NCI-H1092 (cell line): ENCODE measurements at places on chromosomes 4 and X.

DNA sequence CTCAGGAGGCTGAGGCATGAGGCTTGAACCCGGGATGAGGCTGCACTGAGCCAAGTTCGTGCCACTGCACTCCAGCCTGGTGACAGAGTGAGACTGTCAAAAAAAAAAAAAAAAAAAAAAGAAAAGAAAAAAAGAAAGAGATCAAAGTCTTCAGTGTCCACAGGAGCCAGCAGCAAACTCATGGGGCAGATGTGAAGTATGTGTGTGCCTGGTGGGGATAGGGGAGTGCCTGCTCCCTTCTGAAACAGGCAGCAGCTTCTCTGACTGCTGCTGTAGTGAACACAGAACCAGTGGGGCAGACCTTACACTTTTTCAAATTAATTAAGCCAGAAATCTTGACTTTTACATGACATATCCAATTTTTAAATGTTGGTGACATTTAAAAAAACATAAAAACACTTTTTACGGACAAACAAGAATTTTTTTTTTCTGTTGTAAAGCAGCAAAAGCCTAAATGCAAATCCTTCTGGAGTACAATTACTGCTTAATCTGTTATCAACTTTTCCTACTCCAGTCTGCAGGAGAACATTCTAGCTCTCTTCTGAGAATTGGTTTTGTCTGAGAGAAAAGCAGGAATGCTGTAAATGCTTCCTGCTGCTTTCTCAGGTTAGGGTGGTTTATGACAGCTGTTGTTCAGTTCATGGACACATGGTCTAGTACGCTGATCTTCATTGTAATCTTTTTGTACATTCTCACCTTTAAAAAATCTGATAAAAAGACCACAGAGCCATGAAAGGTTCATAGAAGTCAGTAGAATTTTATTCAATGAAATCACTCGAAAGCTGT lies 311.1 kb downstream of the CAMK2D start:
- no peak for DNase-seq

DNA sequence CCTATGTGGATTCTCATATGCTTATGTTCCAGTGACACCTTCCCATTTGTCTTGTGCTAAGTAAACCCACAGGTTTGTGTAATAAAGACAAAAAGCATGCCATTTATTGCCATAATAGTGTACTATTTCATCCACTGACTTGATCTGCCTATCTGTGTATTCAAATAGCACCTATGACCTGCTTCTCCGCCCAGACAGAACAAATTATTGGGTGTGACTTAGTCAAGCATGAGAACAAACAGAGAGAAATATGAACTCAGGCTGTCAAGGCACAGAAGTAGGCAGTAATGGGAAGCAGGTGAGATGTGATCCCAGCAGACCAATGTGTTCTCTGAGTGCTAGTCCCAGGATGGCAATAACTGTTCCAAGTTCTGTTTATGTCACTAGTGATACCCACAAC lies 25.4 kb downstream of the ELOVL6 start:
- peak; percentile 10 for DNase-seq

- DNase-seq, result no peak
These were observed 108.7 kb upstream of the PACRGL start for GRCh38 chr4:20591571-20591970.

GRCh38 chr4:74218201-74218600 lies 60.3 kb downstream of the MTHFD2L start:
- DNase-seq, result no peak

DNA sequence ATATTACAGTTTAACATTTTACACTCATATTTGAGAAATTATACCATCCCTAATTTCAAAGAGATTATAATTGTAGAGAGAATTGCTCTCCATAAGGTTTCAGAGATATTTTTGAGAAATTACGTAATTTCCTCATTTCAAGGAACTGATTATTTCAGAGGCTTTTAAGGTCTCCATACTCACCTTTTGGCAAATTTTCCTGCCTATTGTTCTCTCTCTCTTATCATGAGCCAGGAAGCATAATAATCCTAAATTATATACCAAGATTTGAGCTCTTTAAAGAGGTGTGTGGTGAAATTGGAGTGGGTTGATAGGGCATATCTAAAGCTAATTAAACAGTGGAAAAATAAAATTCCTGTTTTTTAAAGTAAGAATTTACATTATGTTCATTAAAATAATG lies 248.9 kb upstream of the FTHL17 start:
- no peak for DNase-seq

DNA sequence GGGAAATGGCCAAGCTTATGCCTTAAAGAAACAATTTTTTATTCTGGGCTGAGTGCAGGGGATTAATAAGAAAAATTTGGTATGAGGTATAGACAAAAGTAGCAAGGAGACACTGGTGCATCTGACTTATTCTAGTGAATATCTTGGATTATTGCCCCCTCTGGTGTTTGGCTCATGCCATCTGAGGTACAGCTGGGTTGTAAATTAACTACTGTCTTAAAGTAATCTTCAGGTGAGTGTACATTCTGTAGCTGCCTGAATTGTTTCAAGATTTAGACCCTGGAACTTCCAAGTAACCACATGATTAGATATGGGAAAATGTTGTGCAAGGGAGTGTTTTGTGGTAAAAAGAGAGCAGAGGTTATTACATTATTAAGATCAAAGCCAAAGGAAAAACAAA lies 988.7 kb downstream of the FAM133A start:
- DNase-seq, result no peak

- DNase-seq, result no peak
These were observed 2.1 kb downstream of the MAGEA10 start for GRCh38 chrX:152136312-152136711.

- DNase-seq, result peak; percentile 39
These were observed 82.9 kb upstream of the TAB3 start for GRCh38 chrX:30971774-30972603.

DNA sequence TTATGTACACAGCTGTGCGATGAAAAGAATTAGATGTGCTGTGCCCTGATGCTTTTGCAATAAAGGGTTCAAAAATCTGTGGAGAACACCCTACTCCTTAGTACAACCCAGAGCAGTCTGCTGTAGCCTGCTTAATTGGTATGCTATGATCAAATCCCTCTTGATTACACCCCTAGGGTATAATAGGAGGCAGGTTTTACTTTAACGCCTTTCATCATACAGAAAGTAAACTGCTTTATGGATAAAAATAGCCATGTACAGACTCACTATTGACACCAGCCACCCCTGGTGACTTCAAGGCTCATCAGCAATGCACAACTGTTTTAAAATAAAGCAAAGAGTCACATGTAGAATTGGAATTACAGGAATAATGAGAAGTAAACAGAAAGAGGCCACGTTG lies 315.3 kb downstream of the DMD start:
- no peak for DNase-seq

DNA sequence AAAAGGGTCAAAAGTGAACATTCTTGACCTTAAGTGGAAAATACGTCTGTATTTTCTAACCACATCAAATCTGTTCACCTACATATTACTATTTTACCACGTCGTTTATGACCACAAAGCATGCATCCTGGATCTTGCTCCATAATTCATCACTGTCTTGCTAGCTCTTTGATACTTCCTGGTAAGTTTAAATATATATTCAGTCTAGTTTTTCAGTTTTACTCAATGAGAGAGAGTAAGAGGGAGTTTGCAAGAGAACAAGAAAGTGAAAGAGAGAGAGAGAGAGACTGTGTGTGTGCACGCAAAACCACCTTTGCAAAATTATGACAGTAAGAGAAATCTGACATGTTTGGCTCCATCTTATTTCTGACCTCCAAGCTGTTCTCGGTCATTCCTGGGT lies 173.7 kb upstream of the GALNTL6 start:
- no peak for DNase-seq

GRCh38 chr4:52852041-52852440 lies 10.1 kb upstream of the RASL11B start:
- DNase-seq, result no peak

- peak; percentile 71 for DNase-seq
These were observed 10.7 kb upstream of the PDHA1 start for GRCh38 chrX:19332983-19333382.

GRCh38 chrX:29661290-29661689 lies 554.1 kb upstream of the MAGEB2 start:
- no peak for DNase-seq

DNA sequence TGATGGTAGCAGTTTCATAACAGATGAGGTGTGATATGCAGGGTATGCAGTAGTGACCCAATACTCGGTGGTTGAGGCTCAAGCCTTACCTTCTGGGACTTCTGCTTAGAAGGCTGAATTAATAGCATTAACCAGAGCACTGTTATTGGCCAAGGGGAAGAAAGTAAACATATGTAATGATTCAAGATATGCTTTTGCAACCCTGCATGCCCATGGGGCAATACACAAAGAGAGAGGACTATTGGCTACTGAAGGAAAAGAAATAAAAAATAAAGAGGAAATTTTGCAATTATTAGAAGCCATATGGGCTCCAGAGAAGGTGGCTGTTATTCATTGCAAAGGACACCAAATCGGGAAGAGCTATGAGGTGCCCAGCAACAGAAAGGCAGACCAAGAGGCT lies 8.7 kb downstream of the GAGE10 start:
- no peak for DNase-seq

GRCh38 chrX:49072712-49073095 lies 1.1 kb downstream of the PRAF2 start:
- DNase-seq, result no peak

DNA sequence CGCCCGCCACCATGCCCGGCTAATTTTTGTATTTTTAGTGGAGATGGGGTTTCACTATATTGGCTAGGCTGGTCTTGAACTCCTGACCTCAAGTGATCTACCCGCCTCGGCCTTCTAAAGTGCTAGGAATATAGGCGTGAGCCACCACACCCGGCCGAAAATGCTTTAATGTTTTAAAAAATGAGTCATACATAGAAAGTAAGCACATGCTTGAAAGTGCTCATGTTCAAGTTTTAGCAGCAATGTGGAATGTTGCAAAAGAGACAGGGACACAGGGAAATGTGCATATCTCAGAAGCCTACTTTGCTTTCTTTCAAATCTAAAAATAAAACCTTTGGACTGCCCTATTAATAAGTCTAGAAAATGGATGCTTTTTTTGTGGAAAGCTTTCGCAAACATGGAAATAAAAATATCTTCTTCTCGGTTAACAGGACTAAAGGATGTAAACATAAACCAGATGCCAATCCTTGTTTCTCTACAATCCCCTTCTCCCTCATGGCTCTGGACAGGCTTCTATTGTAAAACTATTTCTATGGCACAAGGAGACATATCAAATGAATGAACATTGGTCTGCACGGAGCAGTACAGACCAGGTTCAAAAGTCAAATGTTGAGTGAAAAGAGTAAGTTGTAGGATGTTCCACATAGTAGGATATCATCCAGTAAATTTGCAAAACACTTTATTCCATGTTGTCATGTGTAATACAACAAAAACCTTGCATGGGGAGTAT lies 15.0 kb downstream of the MECP2 start:
- DNase-seq, result no peak

DNA sequence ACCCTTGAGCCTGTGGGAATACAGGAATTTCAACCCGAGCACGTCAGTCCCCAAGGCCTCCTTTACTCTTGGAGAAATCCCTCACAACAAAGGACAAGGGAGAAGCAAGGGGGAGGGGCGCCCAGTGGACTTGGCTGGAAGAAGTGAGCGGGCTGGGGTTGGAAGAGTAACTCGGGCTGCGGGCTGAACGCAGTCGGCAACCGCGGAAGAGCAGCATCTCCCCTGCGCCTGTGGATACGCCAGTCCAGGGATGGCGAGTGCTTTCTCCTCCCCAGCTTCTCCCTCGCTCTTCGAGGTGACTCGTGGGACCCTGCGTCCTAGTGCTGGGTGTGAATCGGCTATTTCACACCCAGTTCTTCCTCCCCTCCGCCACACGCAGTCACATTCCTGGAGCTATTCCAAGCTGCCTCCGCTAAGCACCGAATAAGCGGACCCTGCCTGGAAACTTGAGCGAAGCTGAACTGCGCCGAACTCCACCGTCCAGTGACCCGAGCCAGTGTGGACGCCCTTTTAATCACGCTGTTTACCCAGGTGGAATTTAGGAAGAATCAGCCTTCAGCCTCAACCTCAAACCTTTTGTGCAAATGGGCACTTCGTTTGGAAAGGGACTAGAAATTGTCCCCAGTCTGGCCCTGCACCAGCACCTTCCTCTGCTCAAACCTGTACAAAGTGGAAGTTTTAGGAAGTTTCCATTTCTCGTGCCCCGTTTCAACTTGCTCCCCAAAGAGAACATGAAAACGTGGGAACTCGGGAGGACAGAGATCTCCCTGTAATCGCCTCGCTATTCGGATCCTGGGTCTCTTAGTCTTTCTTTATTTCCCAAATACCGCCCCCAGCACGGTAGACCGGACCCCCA lies 64.3 kb upstream of the WDR17 start:
- no peak for DNase-seq

GRCh38 chr4:140037353-140038030 lies 116.5 kb downstream of the MAML3 start:
- no peak for DNase-seq

DNA sequence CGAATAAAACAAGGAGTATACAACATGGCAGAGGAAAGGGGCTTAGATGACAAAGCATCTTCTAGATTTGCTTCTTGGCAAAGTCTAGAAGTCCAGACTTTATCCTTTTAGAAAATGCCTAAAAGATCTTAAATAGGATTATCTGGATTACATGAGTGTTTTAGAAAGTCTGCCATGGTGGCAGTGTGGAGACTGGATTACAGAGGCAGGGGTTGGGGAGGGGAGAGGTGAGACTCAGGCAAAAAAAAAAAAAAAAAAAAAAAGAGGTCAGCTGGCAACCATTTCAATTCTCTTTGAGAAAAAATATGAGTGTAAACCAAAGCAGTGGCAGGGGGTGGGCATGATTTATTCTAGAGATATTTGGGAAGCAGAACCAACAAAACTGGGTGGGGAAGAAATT lies 17.4 kb downstream of the ZNF827 start:
- DNase-seq, result no peak

- DNase-seq, result no peak
These were observed 130.2 kb upstream of the FAM9B start for GRCh38 chrX:9164086-9164485.

DNA sequence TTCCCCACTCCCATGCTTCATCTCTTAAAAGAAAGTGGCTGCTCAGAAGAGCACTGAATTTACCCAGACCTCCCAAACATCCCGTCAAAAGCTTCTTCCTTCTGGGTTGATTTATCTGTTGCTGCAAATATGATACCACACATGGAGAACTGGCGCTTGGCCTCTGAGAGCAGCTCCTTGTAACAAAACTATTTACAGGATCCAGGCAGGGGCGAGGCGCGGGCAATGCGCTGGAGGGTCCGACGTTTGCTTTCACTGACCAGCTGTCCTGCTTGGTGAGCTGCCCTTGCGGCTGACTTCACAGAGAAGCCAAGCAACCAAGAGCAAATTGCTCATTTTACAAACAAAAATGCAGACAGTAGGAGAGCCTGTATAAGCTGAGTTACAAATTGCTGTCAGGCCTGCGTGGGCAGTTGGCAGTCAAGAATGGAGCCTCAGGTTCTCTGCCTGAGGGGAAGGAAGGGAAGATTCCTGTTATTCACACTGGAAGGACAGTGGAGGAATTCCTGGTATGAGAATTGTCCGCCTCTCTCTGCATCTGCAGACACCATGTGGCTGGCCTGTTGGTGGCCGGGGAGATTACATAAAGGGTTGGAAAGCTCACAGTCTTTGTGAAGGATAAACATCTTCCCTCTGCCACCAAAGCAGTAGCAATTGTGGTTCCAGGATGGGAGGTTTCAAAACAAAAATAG lies 192.2 kb upstream of the LEF1 start:
- no peak for DNase-seq
